ENCODE measurements at places on chromosomes 13 and 19.

GRCh38 chr13:55815458-55816033 is 1325.2 kb upstream of the PRR20A start:
- DNase-seq: no peak

DNA sequence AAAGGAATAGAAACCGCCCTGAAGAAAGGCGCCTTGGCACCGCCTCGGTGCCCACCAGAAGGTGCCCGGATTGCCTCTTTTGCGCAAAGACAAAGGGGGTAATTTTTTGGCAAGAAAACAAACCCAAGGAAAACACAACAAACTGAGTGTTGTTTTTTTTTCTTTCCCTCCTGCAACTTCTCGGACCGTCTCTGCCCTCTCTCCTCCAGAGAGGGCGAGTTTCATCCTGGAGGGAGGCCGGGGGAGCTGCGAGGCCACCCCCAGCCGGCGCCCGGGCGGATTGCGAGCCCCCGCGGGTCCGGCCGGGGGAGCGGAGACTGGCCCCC is 2.3 kb downstream of the ZNF536 start:
- no peak for DNase-seq

DNA sequence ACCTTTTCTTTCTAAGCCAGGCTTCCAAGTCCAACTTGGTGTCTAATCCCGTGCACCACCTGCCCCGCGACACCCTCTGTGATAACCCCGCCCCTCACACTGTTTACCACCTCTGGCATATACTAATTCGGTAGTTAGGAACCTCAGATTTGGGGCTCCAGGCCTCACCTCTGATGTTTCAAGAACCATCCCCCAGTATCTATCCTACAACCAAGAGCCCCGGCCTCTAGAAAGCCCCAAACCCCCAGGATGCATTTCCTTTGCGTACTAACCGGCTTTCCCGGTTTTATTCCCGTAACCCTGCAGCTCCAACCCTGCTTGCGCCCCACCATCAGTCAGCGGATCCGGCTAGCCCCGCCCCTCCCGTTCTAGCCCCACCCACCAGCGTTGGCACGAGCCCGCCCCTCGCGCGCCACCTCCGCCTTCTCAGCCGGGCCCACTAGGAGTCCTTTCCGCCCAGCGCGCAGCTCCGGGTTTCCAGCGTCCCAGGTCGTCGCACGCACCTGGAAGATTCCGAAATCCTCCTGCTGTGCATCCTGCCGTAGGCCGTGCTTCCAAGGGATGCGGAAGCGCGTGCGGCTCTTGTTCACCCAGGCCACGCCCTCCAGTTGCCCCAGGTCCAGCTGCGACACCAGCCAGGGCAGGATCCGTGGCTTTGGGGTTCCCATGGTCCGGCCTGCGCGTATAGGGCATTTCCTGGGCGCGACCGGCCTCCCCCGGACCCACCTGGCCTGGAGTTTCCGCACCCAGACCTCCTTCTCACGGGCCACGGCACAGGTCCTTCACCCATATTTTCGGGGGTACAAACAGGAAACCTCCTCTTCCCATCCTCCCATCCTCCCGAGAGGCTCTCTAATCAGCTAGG is 1.3 kb downstream of the IRF3 start:
- peak; percentile 96 for DNase-seq

- no peak for DNase-seq
Observed at GRCh38 chr19:6015841-6016545, 38.1 kb upstream of the RANBP3 start.

GRCh38 chr13:91368676-91369440 is 21.4 kb downstream of the MIR17HG start:
- no peak for DNase-seq

DNA sequence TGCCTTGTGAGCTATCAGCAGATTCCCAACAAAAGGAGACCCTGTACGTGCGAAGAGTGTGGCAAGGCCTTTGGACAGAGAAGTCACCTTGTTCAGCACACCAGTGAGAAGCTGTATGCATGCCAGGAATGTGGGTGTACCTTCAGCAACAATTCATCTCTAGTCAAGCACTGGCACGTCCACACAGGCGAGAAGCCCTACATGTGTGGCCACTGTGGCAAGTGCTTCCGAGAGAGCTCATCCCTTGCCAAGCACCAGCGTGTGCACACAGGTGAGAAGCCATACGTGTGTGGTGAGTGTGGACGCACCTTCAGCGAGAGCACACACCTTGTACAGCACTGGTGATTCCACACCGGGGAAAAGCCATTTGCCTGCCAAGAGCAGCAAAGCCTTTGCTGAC is 7.6 kb upstream of the ZSCAN22 start:
- no peak for DNase-seq

GRCh38 chr13:93388701-93389100 is 162.1 kb downstream of the GPC6 start:
- DNase-seq: no peak

DNA sequence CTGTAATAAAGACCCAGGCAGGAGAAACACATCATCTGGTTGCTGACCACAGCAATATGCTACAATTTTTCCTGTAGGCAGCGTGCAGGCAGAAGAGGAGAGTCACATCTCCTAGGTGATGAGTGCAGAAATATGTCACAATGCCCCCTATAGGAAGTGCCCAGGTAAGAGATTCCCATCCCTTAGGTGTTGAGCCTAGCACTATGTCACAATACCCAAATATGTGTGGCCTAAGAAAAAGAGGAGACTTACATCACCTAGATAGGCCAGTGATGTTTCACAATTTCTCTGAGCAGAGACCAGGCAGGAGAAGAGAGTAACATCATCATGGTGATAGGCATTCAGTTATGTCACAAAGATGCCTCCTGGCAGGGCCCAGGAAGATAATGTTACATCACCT is 49.4 kb upstream of the ZNF728 start:
- DNase-seq: no peak

GRCh38 chr19:3656747-3657394 is 30.3 kb upstream of the CACTIN start:
- no peak for DNase-seq

DNA sequence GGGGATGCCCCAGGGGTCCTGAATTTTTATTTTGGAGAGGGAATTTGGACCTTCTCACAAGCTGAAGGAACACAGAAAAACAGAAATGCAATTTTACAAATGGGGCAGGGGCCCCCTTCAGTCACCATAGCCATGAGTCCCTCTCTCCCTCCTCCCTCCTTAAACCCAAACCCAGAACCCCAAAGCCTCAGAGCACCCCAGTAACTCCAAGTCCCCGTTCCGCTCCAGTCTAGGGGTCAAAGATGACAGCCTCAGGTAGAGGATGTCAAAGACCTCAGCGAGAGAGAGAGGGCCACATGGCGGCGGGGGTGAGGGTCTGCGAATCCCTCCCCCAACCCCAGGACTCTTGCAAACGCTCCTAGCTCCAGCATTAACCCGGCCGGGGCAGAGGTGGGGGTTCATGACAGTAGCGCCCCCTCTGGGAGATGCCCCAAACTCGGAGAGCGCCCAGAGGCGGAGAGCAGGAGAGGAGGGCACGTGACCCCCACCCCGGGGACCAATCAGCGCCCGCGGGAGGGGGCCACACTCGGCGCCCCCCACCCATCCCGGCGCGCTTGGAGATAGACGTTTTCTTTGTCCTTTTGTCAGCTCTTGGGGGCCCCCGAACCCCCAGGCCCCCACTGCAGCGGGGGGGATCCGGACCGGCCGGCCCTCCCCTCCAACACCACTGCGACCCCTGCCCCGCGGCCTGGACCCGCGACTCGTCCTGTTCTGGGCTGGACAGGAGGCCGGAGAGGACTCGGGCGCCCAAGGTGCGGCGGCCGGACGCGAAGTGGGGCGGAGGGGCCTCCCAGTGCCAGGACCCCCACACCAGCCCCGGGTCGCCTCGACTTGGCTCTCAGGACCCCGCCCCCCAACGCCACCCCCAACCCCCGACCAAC is 20.8 kb upstream of the SEMA6B start:
- DNase-seq: no peak

DNA sequence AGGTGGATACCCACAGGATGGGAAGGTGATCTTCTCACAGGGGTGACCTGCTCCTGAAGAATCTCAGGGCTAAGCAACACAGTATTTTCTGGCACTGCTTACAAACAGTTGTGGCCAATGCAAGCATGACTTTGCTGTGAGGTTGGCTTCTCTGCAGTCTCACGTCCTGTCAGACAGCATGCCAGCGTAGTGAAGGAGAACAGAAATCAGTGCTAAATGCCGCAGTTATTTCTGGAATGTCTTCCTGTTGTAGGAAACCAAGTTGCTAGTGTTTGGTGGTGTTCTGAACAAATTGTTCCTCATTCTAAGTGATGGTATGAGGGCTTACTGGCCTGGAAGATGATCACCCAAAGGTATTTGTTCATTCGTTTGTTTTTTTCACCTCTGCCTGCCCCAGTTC is 320.1 kb downstream of the MTUS2 start:
- DNase-seq: no peak

- no peak for DNase-seq
Observed at GRCh38 chr13:109671919-109672318, 114.5 kb downstream of the IRS2 start.

GRCh38 chr13:25602176-25602575 is 230.4 kb downstream of the ATP8A2 start:
- no peak for DNase-seq

- DNase-seq: no peak
Observed at GRCh38 chr19:17353386-17353785, 16.0 kb downstream of the GTPBP3 start.

DNA sequence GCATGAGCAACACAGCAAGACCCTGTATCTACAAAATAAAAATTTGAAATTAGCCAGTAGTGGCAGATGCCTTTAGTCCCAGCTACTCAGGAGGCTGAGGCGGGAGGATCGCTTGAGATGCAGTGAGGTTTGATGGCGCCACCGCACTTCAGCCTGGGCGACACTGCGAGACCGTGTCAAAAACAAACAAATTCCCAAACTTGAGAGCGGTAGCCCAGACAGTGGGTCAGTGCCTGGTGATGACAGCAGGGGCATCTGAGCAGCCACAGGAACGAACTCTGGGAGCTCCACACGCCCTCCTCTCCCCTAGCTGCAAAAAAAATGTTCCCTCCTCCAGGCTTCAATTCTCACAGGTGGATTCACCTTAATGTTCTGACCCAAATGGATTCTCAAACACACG is 14.1 kb downstream of the ZNF490 start:
- DNase-seq: no peak

DNA sequence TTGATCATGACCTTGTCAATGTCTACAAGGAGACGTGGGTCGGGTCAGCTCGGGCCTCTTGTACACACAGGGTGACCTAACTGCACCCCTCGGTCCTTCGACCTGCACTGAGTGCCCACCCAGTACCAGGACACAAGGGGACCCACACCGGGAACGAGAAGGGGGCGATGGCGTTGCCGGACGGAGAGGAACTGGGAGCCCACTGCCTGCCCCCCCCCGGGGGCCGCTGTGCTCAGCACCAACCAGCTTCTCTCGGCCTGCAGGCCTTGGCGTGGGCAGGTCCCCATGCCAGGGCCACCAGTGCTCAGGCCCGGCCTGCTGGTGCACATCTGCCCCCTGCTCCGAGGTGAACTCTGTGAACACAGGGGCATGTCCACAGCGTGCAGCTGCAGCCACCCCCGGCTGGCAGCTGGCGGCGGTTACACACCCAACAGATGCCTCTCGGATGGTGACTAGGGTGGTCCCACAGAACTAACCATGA is 14.1 kb downstream of the CFD start:
- DNase-seq: no peak

DNA sequence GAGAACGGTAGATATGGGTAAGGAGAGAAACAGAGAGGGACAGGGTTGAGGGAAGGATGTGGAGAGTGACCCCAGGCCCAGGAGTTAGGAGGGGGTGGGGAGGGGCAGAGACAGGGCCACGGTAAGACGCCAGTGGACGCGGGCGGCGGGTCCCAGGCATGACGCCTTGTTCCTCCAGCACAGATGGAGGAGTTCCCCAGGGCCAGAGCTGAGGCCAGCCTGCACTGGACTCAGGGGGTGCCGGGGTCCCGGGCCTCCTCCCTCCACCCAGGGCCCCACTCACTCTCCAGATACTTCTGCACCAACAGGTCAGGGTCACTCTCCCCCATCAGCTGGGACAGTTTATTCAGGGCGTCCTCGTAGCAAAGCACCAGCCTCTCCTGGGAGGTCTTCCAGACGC is 22.0 kb upstream of the EMP3 start:
- no peak for DNase-seq

DNA sequence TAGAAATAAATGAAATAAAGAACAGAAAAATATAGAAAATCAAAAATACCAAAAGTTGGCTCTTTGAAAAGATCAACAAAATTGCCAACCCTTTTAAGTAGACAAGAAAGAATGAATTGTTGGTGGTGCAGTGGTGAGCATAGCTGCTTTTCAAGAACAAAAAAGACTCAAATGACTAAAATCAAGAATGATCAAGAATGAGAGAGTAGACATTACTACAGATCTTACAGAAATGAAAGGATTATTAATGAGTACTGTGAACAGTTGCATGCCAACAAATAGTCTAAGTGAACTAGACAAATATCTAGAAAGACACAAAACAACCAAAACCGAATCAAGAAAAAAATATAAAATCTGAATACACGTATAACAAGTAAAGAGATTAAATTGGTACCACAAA is 53.9 kb downstream of the FNDC3A start:
- DNase-seq: no peak

DNA sequence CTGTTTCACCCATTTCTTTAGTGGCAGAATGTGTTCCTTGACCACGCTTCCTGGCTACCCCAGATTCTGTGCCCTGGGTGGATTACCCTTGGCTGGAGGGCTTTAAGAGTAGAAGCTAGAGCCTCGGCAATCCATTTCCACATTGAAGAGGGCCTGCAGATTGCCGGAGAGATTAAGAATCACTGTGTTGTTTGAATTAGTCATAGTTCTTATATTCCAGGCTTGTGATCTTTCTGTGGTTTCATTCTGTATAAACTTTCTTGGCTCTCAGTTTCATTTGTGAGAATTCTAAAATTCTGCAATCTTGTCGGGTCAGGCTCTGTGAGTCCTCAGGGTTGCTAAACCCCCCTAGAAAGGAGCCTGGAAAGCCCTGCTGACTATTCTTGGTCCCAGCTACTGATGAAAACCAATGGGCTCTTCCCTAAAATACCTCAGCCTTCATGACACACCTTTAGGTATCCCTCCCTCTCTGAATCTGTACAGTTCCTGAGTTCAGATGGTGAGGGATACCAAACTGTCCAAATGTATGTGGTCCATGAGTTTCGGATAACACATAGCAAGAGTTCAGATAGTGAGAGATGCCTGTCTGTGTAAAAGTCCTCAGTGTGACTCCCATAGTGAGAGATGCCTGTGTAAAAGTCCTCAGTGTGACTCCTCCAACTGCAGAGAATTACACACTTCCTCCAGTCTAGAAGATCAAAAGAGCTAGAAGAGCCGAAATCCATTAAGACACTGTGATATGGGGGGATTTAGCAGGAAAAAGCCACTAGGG is 4.3 kb downstream of the PHF11 start:
- DNase-seq: no peak

DNA sequence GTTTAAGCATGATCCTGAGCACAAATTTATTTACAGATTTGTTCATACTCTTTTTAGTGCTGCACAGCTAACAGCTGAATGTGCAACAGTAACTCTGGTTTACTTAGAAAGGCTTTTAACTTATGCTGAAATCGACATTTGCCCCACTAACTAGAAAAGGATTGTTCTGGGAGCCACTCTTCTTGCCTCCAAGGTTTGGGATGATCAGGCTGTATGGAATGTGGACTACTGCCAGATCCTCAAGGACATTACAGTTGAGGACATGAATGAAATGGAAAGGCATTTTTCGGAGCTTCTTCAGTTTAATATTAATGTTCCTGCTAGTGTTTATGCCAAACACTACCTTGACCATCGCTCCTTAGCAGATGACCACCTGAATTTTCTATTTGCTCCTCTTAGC is 16.0 kb downstream of the ZNF100 start:
- DNase-seq: no peak

- DNase-seq: no peak
Observed at GRCh38 chr13:37270226-37271001, 164.9 kb upstream of the CSNK1A1L start.
